ENCODE measurements at places on chromosomes 12 and 14. TPM values are rescaled to one million over a fixed set of nuclear protein-coding genes. Genes with fewer than 3 reads are reported as not detected.

The POP5 gene
- 82.6 TPM for polyA plus RNA-seq

The RERG gene
- polyA plus RNA-seq = not detected

The RERGL gene
- 0.20 TPM for polyA plus RNA-seq

The BCL11B gene
- 2.0 TPM for polyA plus RNA-seq

The NGDN gene
- polyA plus RNA-seq = 42.0 TPM

The GNB3 gene
- 0.10 TPM for polyA plus RNA-seq

The NYNRIN gene
- 2.4 TPM for polyA plus RNA-seq

The SRRM4 gene
- polyA plus RNA-seq = not detected

The ANO4 gene
- polyA plus RNA-seq = 2.7 TPM

The CYP46A1 gene
- polyA plus RNA-seq = not detected

The RPGRIP1 gene
- not detected for polyA plus RNA-seq

The GLIPR1L2 gene
- 0.42 TPM for polyA plus RNA-seq

The CD163L1 gene
- polyA plus RNA-seq = 0.14 TPM

The CBLN3 gene
- 0.78 TPM for polyA plus RNA-seq

The ASCL1 gene
- polyA plus RNA-seq = not detected

The COQ5 gene
- polyA plus RNA-seq = 22.6 TPM

Data from mammary epithelial cell (primary cell).